ENCODE measurements at places on chromosomes 7 and 10.
A peak's percentile ranks its signal among the peaks of the same experiment; 100 is the strongest.

DNA sequence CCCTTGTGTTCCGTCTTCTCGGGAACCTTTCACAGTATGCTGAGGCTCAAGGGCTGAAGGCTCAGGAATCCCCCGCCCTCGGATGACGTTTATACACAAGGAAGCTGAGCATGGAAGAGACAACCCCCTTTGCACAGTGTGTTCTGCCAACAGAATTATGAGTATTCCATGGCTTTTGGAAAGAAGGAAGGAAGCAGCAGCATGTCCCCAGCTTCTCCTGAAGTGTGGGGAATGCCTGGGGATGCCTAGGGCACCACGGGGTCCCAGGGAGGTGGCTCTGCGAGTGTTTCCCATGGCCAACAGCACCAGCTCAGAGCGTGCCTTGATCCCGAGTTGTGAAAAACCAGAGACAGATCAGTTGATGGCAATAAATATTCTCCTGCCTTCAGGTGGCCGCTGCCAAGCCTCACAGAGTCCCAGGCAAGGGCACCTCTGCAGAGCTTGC, 88.8 kb upstream of the DDC start:
- no peak for DNase-seq

- no peak for DNase-seq
Observed at GRCh38 chr7:50807026-50807730, 24.5 kb upstream of the GRB10 start.

DNA sequence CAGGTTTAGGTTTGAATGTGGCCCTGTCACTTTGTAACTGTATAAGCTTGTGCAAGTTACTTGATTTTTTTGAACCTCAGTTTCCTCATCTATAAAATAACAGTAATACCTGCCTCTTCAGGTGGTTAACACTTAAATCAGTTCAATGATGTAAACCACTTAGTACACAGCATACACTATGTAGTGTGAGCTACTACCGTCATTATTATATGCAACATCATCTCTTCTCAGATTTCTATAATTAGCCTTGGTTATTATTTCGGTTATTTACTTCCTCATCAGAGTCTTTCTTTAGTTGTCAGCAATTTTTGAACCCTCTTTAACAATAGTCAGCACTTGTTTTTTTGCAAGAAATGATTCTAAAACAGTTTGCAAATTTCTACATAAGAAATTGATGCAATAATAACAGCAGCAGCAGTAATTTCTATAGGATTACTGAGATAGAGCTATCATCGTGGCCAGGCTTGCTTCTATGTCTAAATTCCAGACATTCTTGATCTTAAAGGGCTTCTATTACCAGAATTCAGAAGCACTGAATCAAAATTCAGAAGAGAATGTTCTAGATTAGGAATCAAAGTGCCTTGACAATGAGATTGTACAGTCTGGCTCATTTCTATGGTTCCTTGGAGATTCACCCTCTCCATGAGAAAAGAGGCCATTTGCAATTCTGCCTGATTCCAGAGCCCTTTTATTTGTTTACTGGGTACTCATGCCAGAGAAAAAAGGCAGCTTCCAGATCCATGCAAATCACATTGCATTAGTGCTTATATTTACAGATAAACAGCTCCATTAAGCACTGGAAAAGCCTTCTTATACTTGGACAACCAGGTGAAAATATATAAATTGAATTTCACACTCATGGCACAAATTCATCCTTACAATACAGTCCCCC, 25.0 kb upstream of the WDR11 start:
- no peak for DNase-seq

DNA sequence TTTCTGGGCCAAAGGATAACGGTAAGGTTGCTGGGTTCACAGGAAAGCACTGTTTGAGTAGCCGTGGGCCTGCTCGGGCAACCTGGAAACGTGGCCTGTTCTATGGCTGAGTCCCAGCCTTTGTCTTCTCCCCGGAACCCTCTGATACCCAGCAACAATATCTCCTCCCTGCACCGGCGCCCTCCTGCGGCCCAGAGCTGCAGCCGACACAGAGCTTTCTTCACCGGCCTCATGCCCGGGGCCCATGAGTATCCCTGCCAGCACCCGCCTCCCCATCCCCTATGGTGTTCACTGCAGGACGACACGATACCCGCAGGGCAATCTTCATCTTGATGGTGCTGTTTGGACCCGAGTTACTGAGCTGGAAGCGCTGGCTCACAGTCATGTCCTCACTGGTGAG, 38.6 kb upstream of the NCAPG2 start:
- DNase-seq: no peak

- DNase-seq: no peak
Observed at GRCh38 chr10:34580643-34581042, 234.5 kb downstream of the PARD3 start.

GRCh38 chr10:103281753-103282152, 4.8 kb downstream of the INA start:
- no peak for DNase-seq

- no peak for DNase-seq
Observed at GRCh38 chr10:77586719-77587415, 50.7 kb downstream of the KCNMA1 start.

GRCh38 chr10:43220657-43221418, 46.0 kb downstream of the RASGEF1A start:
- no peak for DNase-seq

GRCh38 chr7:75688200-75689136, 50.3 kb downstream of the HIP1 start:
- DNase-seq: no peak

DNA sequence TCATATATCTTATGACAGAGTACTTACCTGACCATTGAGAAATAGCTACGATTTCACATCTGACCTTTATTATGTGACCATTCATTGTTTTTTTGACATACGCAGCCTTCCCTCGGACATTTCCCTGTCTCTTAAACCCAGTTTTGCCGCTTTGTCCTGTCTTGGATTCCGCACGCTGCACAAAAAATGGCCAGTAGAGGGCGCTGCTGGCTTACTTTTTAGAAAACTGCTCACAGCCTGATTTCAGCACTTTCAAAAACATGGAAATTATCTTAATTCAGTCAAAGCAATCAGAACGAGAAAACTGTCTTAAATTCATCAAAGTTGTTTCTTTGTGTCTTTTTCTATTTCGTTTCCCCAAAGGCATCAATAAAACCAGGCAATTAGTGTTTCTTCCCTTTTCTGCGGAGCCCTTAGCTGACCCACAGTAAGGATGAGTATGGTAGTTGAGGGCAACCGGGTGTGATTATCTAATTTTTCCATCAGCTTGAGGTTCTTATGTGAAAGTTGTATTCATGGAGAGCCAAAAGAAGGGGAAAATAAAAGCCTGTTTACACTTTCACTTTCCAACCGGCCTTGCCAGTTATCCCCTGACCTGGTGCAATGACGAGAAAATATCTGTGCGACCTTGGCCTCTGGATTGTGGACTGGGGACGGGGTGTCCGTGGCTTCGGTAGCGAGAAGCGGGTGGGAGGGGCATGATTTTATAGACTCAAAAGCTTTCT, 144.4 kb downstream of the DYNC1I1 start:
- DNase-seq: peak; percentile 59

GRCh38 chr7:135770139-135770710, 21.6 kb upstream of the FAM180A start:
- no peak for DNase-seq

DNA sequence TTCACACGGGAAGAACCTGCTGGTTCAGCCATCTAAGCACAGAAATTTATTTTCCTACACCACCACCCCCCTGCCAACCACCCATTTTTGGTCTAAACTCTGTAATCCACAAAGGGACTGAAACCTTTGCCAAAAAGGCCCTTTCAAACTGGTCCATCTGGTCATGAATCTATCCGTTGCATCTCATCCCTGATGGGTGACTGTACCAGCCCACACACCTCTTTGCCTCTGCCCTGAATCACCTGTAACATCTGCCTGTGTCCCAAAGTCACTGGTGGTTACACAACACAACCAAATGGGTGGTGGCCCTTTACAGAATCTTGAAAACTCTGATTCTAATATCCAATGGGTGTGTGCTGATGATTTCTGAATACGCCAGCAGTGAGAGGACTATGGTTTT, 503.4 kb downstream of the PARD3 start:
- DNase-seq: no peak

- no peak for DNase-seq
Observed at GRCh38 chr10:119404719-119405519, 137.6 kb downstream of the RGS10 start.

DNA sequence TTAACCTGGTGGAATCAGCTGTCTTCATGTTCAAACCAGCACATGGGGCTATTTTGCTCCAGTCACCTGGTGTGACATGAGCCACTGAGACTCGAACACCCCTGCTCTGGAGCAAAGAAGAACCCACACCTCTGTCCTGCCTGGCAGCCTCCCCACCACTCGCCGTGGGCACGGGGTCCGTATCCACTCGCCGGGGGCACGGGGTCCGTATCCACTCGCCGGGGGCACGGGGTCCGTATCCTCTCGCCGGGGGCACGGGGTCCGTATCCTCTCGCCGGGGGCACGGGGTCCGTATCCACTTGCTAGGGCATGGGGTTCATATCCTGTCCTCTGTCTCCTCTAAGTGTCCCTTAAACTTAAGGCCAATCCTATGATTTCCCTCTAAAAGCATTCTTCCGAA, 558.7 kb downstream of the PTPRN2 start:
- DNase-seq: no peak

DNA sequence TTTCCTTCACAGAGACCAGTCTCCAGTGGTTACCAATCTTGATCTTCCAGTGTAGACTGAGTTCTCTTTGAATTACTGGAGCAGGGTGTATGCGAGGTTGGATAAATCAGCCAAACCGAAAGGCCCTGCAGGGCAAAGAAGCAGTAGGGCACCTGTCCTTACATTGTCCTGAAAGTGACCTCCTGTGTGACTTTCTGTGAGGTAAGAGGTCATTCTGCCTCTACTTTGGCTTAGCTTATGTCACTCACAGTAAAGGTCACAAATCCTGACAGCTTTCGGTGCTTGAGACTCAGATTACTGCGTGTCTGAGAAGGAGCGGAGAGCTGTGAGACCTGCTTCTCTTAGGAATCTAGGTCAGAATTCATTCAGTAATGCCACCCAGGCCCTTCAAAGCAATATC, 252.7 kb upstream of the ETV1 start:
- DNase-seq: no peak

DNA sequence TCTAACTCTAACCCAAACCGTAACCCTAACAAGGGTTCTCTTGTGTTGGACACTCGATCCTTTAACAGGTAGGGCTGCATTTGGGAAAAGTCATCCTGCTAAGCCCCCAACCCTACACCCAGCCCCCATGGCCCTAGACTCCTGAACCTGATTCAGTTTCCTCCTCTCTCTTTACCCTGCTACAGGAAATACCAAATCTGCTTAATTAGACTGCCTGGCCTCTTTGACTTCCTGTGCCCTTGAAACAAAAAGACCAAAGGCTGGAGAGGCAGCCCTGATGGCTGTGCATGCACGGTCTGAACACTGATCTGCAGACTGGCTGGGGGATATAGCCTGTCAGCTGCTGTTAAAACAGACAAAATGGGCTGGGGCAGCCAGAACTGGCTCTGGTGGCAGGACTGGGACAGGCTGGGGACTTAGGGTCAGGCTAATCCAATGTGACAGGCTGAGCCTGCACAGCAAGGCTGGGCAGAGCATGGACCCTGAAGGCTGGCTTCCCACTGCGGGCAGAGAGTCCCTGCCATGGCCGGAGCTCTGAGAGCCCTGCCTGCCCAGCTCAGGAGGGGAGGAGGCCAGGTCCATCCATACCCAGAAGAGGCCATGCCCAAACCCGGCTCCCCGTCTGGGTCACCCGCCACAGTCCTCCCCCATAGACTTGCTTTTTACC, 51.0 kb upstream of the MSMB start:
- DNase-seq: no peak

DNA sequence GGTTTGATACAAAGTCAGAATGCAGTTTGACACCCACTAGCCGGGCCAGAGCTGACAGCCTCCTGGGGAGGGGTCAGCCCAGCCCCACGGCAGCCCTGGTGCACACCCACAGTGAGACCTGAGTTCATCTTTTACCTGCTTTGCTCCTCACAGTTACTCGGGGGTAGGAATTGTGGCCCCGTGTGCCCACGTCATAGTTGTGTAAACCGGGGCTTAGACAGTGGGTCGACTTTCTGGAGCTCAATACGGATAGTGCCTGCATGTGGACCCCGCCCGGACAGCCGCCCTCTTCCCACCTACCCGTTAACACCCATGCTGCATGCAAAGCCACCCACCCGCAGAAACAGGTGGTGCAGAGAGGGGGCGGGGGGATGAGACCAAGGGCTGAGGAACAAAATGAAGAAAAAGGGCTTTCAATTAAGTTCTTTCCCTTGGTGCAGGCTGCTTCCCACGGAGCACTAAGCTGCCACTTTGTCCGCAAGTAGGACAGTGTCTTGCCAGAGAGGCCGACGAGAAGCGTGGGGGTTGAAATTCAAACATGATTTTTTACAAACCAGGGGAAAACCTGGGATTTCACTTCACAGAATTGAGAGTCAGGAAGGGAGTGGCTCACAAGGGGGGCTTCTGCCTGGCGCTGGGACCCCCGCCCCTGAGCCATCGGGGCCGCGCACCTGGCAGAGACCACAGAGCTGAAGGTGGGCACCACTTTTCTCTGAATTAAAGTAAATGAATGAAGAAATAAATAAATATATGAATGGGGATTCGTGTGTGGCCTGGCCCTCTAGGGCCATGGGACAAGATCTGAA, 24.6 kb upstream of the FOXL3 start:
- DNase-seq: no peak

GRCh38 chr10:108696792-108697477, 1226.4 kb downstream of the XPNPEP1 start:
- DNase-seq: no peak

- DNase-seq: no peak
Observed at GRCh38 chr10:53893061-53893460, 908.0 kb downstream of the PCDH15 start.

GRCh38 chr10:19629567-19629966, 186.7 kb upstream of the PLXDC2 start:
- DNase-seq: no peak

DNA sequence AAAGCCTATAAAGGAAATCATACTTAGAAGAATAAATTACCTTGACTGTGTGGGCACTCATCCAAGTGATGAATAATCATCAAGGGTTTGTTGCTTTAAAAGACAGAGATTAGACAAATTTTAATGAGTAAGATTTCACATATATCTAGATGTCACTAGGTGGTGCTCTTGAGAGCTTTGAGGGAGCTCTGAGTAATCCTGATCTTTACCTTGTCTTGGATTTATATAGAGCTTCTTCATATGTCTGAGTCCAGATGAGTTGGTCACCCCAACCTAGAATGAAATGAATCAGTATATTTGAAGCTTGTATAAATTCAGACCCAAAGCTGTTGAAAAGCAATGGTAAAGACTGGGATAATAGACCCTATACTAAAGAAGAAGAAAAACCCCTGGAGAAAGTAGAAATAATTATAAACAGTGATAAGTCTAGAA, 3.7 kb downstream of the AGR2 start:
- DNase-seq: no peak

DNA sequence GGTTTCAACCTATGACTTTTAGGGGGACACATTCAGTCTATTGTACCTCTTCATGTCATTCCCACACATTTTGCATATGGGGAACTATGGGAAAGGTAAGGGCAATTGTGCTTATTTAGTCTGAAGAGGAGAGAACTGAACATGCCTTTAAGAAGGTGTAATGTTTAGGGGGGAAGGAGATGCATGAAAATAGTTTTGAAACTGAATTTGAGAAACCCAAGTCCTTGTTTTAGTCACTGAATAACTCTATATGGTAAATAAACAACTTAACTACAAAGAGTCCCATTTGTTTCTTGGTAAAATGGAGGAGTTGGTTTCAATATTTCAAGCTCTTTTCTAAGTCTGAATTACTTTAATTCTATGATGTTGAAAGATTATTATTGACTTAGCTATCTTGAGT, 166.1 kb downstream of the DNAJB9 start:
- DNase-seq: no peak

GRCh38 chr7:64867863-64868440, 35.1 kb upstream of the ZNF273 start:
- no peak for DNase-seq

Measured in activated T-cell treated with anti-CD3 and anti-CD28 coated beads for 48 hours (primary cell).